ENCODE measurements at places on chromosomes 2 and 18.

DNA sequence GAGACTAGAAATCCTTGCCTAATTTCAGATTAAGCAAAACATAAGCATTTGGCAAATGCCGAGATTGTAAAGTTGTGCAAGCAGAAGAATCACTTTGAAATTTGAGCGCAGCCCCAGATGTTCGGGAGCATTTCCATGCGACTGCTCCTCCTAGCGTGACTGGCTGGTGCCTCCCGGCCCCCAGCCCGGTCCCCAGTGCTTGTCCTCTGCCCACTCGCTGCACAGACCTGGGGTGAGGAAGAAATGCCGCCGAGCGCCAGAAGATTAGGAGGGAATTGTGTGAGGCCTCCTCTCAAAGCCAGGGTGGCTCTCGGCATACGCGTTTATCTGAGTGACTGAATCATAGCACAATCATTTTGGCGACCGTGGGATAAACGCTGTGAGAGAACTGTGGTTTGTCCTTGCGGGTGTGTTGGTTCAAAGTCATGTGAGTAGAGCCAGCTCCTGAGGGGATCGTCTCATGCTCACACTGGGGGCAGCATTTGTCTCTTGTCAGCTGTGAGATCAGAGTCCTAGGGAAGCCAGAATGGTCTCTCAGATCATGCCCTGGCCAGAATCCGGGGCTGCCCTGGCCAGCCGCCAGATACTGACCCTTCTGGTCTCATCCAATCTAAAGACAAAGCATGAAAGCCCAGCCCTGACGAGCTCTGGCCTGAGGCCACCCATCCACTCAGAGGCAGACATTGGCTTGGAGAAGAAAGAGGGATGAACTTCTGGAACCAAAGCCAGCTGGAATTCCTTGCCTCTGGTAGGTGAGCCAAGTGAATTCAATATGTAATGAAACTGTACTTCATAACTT lies 189.3 kb downstream of the SH3RF3 start:
- DNase-seq = no peak

GRCh38 chr2:197265924-197266323 lies 44.7 kb downstream of the ANKRD44 start:
- DNase-seq = no peak

- DNase-seq = no peak
These were observed 20.1 kb downstream of the RRM2 start for GRCh38 chr2:10142640-10142965.

DNA sequence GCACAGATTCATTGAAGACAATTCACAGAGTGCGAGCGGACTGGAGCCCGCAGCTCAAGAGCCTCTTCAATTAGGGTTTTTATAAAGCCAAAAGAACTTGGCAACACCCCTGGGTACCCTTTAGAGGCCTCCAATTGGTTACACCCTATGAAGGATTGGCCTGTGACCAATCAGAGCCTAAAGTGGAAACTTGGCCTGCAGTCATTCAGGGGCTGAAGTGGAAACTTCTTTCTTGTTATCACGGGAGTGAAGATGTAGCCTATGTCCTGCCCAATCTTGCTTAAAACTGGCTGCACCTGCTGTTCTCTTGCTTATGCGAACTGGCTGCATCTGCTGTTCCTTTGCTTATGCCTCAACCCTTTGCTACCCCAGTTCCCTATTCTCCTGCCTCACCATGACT lies 1.8 kb upstream of the HJURP start:
- DNase-seq = no peak

- no peak for DNase-seq
These were observed 21.5 kb downstream of the SH2D6 start for GRCh38 chr2:85439986-85440385.

DNA sequence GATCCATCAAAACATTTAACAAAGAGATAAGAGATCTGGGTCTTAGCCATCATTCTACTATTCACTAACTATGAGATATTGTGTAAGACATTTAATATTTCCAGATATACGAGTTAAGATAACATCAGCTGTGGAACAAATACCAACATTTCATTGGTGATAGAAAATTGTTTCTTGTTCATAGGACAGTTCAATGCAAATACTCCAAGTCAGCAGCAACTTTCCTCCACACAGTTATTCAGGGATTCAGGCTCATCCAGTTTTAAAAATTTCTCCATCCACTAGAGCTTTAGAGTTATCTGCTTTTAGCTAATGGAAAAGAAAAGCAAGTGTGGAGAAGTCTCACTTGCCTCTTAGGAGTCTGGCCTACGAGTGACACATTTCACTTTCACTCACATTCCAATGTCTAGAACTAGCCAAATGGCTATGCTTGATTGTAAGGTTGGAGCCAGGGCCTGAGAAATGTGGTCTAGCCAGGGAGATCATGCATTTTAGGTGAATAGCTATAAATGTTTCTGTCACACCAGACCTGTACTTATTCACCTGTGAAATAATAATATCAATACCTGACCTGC lies 119.3 kb upstream of the MAPRE2 start:
- DNase-seq = no peak

DNA sequence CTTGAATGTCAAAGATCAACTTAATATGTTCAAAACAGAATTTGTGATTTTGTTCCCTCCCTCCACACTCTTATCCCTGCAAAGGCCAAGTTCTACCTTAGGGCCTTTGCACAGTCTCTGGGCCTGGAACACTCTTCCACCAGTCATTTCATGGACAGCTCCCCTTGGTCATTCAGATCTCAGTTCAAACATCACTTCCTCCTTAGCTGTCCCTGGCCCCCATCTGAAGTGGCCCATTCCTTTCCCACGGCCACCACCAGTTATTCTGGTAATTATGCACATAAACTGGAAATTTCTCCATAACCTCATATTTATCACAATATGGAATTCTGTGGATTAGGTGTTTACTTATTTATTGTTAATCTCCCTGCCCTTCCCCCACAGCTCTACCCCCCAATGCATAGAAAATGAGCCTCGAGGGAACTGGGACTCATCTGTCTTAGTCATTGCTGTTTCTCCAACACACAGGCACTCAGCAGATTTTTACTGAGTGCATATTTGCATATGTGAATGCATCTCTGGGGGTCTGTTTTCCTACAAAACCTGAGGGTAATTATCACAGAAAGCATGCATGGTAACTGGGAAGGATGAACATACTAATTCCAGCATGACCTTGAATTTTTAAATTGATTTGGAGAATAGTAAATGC lies 35.5 kb upstream of the SPTBN1 start:
- no peak for DNase-seq

DNA sequence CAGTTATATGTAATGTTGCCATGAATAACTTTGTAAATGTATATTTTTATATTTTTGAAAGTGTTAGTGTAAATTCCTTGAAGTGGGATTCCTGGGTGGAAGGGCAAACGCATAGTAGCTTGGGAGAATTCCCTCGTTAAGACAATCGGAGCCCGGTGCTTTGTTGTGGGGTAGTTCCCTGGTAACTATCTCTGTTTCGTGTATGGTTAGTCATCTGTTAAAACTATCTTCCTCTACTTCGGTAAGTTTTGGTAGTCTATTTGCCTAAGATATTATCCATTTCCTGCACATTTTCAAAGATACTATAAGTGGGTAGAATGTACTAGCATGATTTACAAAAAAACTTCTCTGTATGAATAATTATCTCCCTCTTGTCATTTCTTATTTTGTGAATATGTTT lies 113.8 kb upstream of the NRXN1 start:
- DNase-seq = no peak

DNA sequence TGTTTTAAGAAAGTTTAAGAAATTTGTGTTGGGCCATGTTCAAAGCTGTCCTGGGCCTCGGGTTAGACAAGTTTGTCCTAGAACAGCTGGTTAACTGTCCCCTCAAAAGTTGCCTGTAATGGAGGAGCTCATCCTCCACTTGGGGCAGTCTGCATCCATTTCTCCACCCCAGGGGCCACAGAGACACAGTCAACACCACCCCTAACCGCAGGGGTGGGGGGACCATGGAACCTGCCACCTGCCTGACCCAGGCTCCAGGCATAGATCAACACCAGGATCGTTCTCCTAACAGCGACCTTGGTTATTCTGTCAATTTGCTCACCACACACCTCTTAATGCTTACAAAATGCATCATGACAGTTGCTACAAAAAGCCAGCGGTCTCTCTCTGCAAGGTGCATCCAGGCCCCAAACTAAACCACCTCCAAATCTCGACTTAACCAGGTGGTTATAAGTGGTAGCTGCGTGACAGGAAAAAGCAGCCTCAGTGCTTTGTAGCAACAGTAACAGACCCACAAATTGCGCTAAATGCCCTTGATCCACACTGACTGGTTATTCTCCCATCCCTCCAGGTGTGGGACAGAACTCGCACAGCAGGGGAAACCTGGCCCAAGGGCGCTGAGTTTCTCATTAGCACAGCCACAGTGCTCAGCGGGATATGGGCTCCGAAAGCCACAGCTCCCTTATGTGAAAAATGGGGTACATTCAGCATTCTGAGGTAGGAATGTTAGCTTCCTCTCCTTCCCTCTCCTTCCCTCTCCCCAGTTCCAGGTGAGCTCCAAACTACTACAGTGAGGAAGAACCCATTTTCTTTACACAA lies 48.0 kb downstream of the HDLBP start:
- DNase-seq = no peak

- DNase-seq = peak; percentile 83
These were observed 79.6 kb upstream of the SPOPL start for GRCh38 chr2:138421971-138422335.

GRCh38 chr2:46268196-46268595 lies 29.0 kb upstream of the EPAS1 start:
- DNase-seq = no peak

DNA sequence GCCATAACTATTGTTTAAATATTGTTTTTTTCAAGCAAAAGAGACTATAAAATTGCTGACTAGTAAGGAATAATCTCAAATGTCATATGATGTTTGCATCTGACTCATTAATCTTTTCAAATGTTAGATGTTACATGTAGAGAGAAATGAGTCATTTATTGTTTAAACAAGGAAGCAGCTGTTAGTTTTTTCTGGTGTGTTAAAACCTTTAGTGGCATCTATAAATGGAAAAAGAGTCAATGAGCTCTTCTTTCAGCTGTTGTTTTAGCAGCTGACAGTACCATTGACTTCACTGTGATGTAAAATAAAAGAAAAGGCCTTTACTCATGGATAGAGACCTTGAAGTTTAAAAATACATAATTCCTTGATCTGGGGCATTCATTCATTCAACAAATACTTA lies 1.8 kb upstream of the KLHL41 start:
- DNase-seq = no peak

All from T47D (cell line).